HFFc6 (cell line): ENCODE measurements at places on chromosomes 2 and 18. TPM values are rescaled to one million over a fixed set of nuclear protein-coding genes. Genes with fewer than 3 reads are reported as not detected.

GRCh38 chr18:70365361-70365760 is 76.5 kb downstream of the SOCS6 start:
- no peak for DNase-seq

GRCh38 chr2:180247658-180248057 is 240.6 kb upstream of the CWC22 start:
- no peak for DNase-seq

DNA sequence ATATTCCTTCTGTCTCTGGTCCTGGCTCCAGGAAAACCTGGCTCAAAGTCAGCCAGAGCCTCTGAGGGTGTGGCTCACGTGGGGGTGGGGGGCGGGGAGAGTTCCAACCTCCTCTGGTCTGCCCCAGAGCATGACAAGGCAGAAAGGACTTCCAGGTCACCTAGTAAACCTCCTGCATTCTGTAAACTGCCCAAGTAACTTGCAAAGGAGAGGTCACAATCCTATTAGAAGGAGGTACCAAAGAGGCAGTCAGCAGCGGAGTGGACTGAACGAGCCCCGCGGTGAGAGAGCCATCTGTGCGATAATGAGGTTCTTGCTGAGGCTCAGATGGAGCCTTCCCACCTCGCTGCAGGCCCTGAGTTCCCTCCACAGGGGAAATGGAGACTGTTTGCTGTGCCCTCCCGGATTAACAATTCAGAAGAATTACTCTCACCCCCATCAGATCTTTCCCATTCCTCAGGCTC is 58.9 kb upstream of the GATA6 start:
- no peak for DNase-seq

GRCh38 chr2:5914811-5915611 is 222.8 kb downstream of the SOX11 start:
- DNase-seq = no peak

DNA sequence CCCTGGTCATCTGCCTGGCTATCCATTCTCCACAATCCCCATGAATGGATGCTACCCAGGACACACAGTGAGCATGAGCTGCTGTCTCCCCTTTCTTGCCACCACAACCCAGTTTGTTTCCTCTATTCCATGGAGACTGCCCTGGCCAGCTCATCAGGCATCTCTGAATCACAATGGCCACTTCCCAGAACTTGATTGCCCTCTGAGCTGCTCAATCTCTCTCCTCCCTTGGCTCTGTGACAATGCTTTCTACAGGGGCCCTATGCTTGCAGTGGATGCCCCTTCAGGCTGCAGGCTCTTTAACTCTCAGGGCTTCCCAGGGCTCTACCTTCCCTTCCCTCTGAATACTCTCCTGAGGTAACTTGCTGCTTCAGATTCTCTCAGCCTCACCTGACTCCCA is 14.4 kb upstream of the SLC4A5 start:
- no peak for DNase-seq

- no peak for DNase-seq
Observed at GRCh38 chr2:40556739-40557138, 104.8 kb upstream of the SLC8A1 start.

- DNase-seq = no peak
Observed at GRCh38 chr2:64112016-64112415, 32.2 kb downstream of the PELI1 start.

DNA sequence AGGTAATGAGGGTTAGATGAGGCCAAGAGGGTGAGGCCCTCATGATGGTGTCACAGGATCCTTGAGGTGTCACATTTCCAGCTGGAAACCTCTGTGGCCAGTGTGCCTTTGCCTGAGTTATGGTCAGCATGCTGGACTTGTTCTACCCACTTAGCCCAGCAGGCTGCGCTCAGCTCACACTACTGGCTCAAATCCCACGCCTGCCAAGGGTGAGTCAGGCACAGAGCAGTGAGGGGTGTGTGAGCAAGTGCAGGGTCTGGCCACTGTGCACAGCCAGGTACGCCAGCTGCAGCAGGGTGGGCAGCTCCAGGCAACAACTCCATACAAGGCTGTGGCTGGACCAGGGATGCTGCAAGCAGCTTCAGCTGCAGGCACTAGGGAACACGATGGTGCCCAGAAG is 616.6 kb upstream of the FSHR start:
- no peak for DNase-seq

DNA sequence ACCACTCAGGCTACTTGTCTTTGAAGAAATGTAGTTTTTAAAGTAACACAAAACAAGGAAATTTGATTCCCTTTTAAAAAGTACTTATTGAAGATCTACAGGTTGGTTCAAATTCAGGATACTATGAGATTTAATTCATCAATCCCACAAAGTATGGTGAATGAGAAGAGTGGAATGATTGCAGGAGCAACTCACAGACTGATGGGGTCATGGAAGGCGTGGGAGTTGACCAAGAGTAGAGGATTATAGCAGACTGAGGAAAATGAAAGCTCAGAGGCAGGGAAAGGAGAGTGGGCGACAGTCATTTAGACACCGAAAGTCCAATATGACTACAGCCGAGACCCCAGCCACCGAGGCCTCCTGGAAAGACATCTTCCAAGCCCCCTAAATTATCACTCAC is 12.5 kb upstream of the DAPL1 start:
- DNase-seq = no peak

ANKRD62 gene
- not detected in 3 replicates for total RNA-seq

COL4A3 gene
- not detected in 3 replicates for total RNA-seq

TMEM17 gene
- 2.4 and 3.6 TPM in 2 replicates for total RNA-seq
